ENCODE measurements at places on chromosomes 5 and 9. TPM values are rescaled to one million over a fixed set of nuclear protein-coding genes. Genes with fewer than 3 reads are reported as not detected.

The GIN1 gene
- total RNA-seq: 7.9 TPM

The CMBL gene
- total RNA-seq: 14.0 TPM

The GPR107 gene
- total RNA-seq: 31.5 TPM

The MXD3 gene
- total RNA-seq: 9.7 TPM

The PCDHA12 gene
- total RNA-seq: 0.11 TPM

The EQTN gene
- not detected for total RNA-seq

The PCDHGA11 gene
- 11.7 TPM for total RNA-seq

The ZSWIM6 gene
- total RNA-seq: 8.4 TPM

The IRX4 gene
- not detected for total RNA-seq

The GNA14 gene
- under 0.01 TPM for total RNA-seq

The SLC25A2 gene
- 0.50 TPM for total RNA-seq

The PTGS1 gene
- total RNA-seq: 11.4 TPM

The PLAC8L1 gene
- total RNA-seq: not detected

The GARIN3 gene
- not detected for total RNA-seq

The NEUROG1 gene
- total RNA-seq: not detected

The MRPS27 gene
- 87.8 TPM for total RNA-seq

The C5orf52 gene
- not detected for total RNA-seq

The GLRA1 gene
- not detected for total RNA-seq

The PTPRD gene
- total RNA-seq: 8.9 TPM

The OGN gene
- 0.33 TPM for total RNA-seq

The TXNDC8 gene
- total RNA-seq: not detected

The IFNA13 gene
- not detected for total RNA-seq

The GRM6 gene
- not detected for total RNA-seq

The ANKRD31 gene
- 0.11 TPM for total RNA-seq

The PLGRKT gene
- total RNA-seq: 23.6 TPM

The GFPT2 gene
- 24.2 TPM for total RNA-seq

The STX17 gene
- 20.7 TPM for total RNA-seq

The FASTKD3 gene
- total RNA-seq: 20.1 TPM

The IL5 gene
- not detected for total RNA-seq

The PCDHB4 gene
- 0.12 TPM for total RNA-seq

The C1QTNF2 gene
- total RNA-seq: 2.0 TPM

The PPP3R2 gene
- total RNA-seq: not detected

The TTC33 gene
- total RNA-seq: 18.9 TPM

The CRAT gene
- total RNA-seq: 41.6 TPM

The LCN10 gene
- total RNA-seq: not detected

The TEX48 gene
- total RNA-seq: not detected

The GGTA1 gene
- not detected for total RNA-seq

The ACOT12 gene
- total RNA-seq: 0.37 TPM

The OBP2B gene
- total RNA-seq: not detected
